ENCODE measurements at places on chromosomes 3 and 15.

DNA sequence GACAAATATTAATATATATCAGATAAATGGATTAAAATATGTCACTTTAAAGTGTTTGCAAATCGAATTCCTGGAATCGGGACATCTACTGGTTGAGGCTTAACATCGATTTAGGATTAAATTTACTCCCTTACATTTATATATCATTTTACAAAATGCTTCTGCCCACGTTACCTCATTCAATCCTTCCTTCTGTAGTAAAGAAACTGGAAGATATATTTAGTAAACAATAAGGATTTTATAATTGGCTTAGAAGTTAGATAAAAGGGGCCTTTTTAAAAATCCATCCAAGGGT is 1.3 kb downstream of the CLPX start:
- DNase-seq: peak; percentile 20

GRCh38 chr3:21169948-21170347 is 581.1 kb downstream of the ZNF385D start:
- DNase-seq: no peak

DNA sequence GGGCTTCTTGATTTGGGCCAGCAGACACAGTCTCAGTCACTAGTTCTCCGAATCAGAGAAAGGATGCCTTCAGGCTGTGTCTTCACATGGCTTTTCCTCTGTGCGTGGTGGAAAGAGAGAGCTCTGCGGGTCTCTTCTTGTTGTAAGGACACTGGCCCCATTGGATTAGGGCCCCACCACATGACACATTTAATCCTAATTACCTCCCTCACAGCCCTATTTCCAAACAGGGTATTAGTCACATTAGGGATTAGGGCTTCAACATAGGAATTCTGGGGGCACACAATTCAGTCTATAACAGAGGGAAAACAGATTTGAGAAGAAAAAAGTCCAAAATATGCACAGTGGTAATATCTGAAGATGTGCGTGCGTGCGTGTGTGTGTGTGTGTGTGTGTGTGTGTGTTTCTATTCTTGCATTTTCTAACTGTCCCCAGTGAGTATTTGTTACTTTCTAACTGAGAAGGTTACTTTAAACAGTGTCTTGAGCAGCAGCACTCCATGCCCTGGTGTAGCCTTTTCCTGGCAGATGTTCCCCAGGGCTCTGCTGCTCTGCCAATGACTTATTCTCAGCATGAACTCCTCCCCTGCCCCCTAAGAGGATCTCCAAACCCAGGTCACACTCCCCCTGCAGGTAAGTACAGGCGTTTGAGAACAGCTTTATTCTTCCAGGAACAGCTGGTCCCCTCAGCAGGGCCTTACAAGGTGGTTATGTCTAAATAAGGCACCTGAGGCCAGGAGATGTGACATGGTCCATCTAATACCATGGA is 72.9 kb downstream of the RPL39L start:
- peak; percentile 73 for DNase-seq

DNA sequence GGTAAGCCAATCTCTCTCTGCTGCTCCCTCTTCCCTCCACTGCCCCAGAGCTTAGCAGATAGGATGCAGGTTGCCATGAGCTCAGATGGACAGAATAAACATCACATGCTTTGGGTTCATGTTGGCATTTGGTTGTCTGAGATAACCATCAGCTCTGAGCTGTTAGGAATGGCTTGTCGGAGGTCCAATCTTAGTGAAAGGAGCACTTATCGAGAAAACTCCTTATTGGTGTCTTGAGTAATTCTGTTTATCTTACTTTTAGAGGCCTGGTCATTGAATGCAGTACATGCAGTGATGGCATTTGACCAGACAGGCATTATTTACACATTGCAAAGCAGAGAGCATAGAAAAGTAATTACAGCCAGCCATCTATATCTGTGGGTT is 99.7 kb downstream of the CEMIP start:
- DNase-seq: no peak

- no peak for DNase-seq
Observed at GRCh38 chr3:59508273-59508672, 458.4 kb upstream of the CFAP20DC start.

DNA sequence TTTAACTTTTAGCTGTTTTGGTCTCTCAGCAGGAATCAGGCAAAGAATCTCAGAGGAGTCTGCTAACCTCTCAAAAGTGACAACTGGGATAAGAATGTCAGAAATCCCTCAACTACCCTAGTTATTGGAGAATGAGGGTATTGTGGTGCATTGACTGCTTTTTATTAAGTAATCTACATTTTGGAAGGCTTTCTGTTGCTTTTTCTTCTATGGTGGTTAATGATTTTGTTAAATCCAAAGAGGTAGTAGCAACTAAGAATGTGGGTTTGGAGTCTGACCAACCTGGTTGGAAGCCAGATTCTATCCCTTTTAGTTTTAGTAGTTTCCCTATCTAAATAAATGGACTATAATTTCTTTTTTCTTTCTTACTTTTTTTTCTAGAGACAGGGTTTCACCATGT is 94.7 kb upstream of the RNF7 start:
- DNase-seq: no peak

GRCh38 chr15:101689901-101690300 is 34.4 kb downstream of the TARS3 start:
- no peak for DNase-seq

DNA sequence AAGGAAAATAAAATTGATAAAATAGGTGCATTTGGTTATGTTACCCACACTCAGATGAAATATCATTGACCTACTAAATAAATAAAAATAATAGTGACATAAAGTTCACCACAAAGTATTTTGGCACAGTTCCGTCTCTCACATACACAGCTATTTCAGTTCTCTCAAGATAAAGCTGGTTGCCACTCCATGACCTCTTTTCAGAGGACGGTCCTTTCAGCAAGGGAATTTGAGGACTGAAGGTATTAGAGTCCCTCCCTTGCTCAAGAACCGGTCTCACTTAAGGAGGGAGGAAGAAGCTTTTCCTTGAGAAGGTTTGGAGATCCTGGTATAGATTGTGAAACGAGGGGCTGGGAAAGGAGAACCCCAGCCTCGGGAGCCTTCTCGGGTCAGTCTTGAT is 285.5 kb upstream of the CFAP20DC start:
- DNase-seq: no peak

- DNase-seq: no peak
Observed at GRCh38 chr3:116181159-116181558, 264.1 kb downstream of the LSAMP start.

- no peak for DNase-seq
Observed at GRCh38 chr3:47868306-47868705, 65.4 kb downstream of the DHX30 start.

DNA sequence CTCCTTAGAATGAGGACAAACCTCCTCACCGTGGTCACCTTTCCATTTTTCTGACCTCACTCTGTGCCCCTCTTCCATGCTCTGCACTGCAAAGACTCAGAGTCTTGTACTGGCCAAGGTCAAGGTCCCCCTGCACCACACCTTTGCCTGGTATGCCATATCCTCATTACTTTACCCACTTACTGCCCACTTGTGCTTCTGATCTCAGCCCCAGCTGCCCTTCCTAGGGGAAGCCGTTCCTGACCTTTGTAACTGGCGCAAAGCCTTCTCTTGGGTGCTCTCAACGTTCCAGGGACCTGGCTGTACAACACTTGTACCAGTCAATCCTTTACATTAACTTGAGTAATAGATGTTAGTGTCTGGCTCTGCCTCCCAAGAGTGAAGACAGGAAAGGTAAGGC is 256.0 kb downstream of the SV2B start:
- DNase-seq: no peak
